Activated T-cell treated with anti-CD3 and anti-CD28 coated beads, Interleukin-2, amount 50 U/mL, for 24 hours (primary cell): ENCODE measurements at places on chromosomes 13 and 19.

DNA sequence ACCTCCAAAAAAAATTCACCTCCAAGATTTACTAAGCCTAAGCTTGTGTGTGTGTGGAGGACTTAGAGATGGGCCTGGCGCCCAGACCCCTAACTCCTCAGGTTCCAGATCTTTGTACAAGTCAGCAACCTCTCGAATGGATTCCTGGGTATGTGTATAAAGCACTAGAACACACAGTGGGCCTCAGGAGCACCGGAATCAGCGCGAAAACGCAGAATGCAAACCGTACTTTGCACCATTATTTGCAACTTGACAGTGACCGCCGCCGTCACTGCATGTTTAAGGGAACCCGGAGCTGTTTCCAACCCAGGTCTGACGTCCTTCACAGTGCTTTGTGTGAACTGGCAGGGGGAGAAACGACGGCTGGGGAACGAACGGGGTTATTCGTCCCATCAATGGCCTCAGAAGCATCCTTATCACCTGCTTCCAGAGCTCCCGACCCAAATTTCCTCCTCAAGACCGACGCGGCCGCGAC lies 688 bp downstream of the ZNF606 start:
- DNase-seq = no peak

- DNase-seq = no peak
Measured at GRCh38 chr13:113203507-113204377, 4.7 kb downstream of the PCID2 start.

- DNase-seq = no peak
Measured at GRCh38 chr19:12800466-12800770, 1.2 kb downstream of the PRDX2 start.

DNA sequence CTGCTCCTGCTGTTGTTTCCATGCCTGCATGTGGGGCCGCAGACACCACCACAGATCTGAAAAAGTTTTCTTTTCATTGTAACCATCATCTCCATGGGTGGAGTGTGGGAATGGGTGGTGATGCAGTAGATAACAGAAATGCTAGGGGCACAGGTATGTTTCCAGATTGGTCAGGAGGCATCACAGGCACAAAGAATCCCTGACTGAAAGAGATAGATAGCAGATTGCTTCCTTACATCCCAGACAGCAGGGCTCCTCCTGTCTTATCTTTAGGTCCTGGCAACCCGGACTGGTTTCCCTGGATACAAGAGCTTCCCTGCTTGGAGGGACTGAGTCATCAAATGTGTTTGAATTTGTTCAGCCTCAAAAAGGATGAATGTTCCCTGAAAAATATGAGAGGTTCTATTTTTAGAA lies 1937.6 kb downstream of the PCDH9 start:
- DNase-seq = no peak

- no peak for DNase-seq
Measured at GRCh38 chr13:30234619-30235162, 72.7 kb downstream of the KATNAL1 start.

- peak; percentile 42 for DNase-seq
Measured at GRCh38 chr19:3361384-3362216, 4.8 kb upstream of the NFIC start.

GRCh38 chr13:27820524-27821482 lies 28.5 kb downstream of the GSX1 start:
- no peak for DNase-seq

GRCh38 chr13:44174769-44175425 lies 198.7 kb upstream of the SERP2 start:
- DNase-seq = no peak

GRCh38 chr19:52115526-52116053 lies 20.0 kb upstream of the ZNF841 start:
- no peak for DNase-seq

GRCh38 chr13:74070065-74070464 lies 64.1 kb downstream of the KLF12 start:
- DNase-seq = no peak

DNA sequence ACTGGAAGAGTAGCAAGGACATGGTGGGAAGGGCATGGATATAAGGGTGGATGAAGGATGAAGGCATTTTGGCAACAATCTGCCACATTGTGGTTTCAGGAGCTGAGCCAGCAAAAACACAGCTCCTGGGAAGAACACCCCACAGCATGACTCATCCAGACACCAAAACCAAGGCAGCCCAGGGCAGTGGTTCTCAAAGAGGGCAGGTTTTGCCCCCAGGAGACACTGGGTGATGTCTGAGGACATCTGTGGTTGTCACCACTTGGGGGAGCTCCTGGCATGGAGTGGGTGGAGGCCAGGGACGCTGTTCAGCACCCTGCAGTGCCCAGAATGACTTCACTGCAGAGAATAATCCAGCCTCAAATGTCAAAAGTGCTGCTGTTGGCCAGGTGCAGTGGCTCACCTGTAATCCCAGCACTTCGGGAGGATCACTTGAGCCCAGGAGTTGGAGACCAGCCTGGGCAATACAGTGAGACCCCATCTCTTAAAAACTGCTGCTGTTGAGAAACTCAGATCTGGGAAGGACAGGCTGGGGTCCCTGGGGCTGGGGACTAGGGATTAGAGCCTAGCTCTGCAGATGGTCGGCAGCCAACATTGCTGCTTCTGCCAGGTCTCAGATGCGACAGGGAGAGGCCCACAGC lies 16.1 kb downstream of the ZFR2 start:
- DNase-seq = peak; percentile 42

- DNase-seq = no peak
Measured at GRCh38 chr19:18895824-18896341, at the start of gene CERS1. Gene CERS1 (minus strand): TSS chr19:18896158. CDS start chr19:18896072, 86 bp downstream.

DNA sequence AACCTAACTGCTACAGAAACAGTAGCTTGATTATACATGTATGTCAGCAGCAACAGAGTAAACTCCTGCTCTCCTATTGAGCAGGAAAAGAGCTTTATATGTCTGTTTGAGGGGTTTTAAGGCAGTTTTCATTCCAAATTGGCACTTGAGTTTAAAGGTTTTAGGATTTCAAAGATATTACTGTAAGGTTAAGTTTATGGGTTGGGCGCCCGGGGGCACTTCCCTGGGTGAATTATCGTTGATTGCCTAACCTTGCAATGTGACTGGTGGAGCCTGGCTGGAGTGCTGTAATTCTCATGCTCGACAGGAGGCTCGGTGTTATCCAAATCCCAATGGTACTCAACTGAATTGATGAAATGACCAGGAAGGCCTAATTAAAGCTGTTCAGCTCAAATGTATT lies 1586.1 kb downstream of the OLFM4 start:
- DNase-seq = no peak

DNA sequence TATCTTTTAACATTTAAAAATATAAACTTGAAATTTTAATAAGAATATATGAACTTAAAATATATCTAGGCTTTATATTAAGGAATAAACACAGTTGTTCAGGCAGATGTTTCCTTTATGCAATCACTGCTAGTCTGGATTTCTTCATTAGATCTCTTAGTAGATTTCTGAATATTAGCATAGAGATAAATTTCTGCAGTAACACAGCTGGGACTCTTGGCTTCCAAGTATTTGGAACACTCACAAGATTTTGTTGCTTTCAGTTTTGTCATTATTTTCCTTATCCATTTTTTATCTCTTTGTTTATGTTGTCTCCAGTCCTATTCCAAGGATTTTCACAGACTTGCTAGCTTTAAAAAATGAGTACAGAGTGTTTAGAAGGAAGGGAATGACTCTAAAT lies 857.1 kb downstream of the GPC5 start:
- no peak for DNase-seq

DNA sequence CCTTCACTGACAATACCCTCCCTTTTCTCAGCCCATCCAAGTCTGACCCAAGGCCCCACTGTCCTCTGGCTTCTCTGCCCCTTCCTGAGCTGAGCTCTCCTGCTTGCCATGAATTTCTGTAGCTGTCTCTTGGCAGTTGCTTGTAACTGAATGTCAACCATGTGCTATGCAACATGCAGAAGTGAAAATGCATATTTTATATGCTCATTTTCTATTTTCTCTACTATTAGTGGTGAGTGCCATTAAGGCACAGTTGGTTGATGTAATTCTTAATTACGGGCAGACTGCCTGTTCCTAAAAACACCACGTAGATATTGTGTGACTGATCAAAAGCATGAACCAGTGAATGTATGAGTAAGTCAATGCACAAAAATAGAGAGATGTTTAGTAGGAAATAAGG lies 29.6 kb downstream of the TNFSF11 start:
- no peak for DNase-seq

DNA sequence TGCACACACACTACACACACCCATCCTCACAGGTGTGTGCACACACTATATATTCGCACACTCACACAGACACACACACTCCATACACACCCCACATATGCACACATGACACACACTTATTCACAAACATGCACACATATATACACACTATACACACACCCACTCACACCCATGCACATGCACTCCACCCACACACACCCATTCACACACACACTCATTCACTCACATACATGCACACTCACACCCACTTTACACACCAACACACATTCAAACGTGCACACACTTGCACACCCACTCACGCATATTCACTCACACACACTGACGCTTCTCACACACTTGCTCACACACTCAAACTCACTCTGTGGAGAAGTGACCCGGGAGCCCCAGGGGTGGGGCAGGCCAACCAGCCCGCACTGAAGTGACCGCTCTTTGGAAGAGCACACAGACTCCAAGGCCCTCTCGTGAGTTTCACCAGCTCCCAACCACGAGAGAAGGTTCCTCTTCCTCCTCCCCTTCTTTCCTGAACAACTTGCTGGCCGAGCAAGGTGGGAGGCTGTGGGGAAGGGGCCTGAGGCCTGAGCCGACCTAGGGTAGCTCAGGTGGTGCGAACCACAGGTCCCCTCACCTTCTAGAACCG lies 86.1 kb upstream of the TM9SF2 start:
- peak; percentile 48 for DNase-seq

DNA sequence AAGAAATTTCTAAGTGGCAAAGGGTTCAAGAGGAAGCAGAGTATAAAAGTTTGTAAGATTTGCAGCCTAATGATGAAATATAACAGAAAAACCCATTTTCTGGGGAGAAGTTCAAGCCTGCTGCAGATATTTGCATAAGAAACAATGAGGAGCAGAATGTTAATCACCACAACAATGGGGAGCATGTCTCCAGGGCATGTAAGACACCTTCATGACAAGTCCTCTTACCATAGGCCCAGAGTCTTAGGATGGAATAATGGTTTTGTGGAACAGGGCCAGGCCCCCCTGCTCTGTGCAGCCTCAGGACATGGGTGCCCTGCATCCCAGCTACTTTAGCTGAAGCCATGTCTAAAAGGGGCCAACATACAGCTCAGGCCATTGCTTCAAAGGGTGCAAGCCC lies 809.0 kb upstream of the SLITRK5 start:
- DNase-seq = no peak

DNA sequence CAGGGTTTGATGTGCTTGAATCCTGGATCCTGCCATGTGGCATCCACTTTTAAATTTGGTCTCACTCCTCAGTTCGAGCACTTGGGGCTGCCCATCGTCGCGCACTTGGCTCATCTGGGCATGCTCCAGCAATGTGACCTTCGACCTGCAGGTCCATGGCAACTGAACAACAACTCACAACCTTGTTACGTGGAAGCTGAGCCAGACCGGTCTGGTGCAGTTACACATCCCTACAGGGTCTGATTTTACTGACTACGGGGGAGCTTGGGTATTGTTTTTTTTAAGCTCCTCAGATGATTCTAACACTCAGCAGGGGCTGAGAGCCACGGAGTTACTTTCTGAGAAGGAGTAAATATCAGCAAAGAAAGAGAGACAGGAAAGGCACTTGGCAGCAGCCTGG lies 769.6 kb downstream of the UQCRFS1 start:
- no peak for DNase-seq

DNA sequence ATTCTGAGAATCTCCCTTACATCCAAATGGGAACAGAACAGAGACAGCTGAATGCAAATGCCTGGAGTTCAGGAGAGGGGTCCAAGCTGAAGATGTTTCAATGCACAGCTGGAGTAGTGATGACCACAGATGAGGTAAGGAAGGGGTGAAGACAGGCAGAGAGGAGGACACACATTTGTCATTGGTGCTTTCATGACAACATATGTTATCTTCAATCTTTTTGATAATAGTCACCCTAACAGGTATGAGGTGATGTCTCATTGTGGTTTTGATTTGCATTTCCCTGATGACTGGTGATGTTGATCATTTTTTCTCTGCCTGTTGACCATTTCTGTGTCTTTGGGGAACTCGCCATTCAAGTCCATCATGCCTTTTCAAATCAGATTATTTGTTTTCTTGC lies 19.2 kb downstream of the SIGLEC7 start:
- no peak for DNase-seq

DNA sequence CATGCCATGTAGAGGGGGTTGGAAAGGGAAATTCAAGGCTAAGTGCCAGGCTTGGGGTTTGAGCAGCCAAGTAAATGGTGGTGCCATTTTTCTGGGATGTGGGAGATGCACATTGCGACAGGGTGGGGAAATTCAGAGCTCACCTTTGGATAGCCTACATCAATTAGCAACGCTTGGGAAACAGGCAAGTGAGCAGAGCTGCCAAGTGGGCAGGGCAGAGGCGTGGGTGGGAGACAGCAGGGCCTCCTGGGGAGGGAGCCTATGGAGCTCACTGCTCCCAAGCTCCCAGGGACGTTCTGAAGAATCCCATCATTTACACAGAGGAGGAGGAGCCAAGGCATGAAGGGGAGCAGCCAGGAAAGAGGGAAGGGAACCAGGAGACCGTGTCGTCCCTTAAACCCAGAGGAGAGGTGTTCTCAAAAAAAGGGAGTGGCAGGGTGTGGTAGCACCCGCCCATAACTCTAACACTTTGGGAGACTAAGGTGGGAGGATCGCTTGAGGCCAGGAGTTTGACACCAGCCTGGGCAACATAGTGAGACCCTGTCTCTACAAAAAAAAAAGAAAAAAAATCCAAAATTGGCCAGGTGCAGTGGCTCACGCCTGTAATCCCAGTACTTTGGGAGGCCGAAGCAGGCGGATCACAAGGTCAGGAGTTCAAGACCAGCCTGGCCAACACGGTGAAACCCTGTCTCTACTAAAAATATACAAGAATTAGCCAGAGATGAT lies 11.5 kb upstream of the CCNE1 start:
- DNase-seq = no peak

GRCh38 chr13:23506807-23507291 lies 63.4 kb upstream of the TNFRSF19 start:
- no peak for DNase-seq

- DNase-seq = no peak
Measured at GRCh38 chr19:35534803-35535480, 1.7 kb downstream of the GAPDHS start.

DNA sequence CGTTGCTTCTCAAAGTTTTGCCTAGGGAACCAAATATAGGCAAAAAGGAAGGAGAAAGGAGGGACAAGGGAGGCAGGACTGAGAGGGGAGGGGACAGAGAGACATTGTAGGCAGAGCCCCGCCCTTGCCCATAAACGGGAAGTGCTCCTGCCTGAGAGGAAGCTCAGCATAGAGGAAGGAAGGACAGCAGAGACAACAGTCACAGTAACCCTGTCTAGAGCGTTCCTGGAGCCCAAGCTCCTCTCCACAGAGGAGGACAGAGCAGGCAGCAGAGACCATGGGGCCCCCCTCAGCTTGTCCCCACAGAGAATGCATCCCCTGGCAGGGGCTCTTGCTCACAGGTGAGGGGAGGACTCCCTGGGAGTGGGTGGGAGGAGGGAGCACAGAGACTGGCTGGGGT lies at the start of gene CEACAM21:
Gene CEACAM21, plus strand, starts transcription at position 169 of the 400 bp plus-strand sequence. Its CDS starts 109 bp downstream, at position 278.
- peak; percentile 64 for DNase-seq
